Frontal cortex (tissue), 4 donors: ENCODE measurements at places on chromosomes 12 and 14.

- DNase-seq = no peak
These were observed 673.9 kb downstream of the FLRT2 start for GRCh38 chr14:86203843-86204242.

- peak; percentile 30 for DNase-seq
These were observed at the start of gene AKAP6 for GRCh38 chr14:32329146-32329545. Gene AKAP6 (plus strand): TSS chr14:32329298. CDS start chr14:32433494, 104,196 bp downstream.

- DNase-seq = no peak
These were observed 150.2 kb downstream of the TMEM132D start for GRCh38 chr12:129753586-129753985.

- no peak for DNase-seq
These were observed 72.8 kb downstream of the CAPZA3 start for GRCh38 chr12:18810537-18811253.

DNA sequence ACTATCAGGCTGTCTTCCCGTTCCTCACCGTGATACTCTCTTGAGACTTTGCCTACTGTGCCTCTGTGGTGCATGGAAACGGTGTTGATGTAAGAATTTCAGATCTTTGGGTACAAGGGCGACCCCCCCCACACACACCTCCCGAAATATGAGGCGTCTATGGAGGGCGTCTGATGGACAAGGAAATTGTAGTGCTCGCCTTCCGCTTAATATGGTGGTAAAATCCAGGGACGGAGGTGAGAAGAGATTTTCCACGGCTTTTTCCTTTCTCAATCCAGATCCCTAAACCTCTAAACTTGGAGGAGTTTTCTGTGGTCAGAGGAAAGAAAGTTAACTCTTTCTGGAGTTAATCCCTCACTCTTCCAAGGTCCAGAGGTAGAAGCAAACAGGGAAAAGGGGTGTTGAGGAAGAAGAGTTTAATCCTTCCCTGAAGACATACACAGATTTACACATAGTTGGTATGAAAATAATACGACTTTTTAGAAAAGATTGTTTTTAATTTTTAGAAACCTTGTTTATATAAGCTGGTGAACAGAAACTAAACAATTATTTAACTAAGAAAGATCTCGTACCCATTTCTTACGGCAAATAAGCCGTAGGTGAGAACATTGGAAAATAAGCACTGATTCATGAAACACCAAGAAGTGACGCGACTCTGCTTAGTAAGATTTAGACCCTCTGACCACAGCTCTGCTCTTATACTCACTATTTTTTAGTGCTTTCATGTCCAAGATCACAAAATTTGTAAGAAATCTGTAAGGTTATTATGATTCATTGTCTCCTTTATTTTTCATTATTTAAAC is 23.1 kb upstream of the RNASE12 start:
- DNase-seq = no peak

DNA sequence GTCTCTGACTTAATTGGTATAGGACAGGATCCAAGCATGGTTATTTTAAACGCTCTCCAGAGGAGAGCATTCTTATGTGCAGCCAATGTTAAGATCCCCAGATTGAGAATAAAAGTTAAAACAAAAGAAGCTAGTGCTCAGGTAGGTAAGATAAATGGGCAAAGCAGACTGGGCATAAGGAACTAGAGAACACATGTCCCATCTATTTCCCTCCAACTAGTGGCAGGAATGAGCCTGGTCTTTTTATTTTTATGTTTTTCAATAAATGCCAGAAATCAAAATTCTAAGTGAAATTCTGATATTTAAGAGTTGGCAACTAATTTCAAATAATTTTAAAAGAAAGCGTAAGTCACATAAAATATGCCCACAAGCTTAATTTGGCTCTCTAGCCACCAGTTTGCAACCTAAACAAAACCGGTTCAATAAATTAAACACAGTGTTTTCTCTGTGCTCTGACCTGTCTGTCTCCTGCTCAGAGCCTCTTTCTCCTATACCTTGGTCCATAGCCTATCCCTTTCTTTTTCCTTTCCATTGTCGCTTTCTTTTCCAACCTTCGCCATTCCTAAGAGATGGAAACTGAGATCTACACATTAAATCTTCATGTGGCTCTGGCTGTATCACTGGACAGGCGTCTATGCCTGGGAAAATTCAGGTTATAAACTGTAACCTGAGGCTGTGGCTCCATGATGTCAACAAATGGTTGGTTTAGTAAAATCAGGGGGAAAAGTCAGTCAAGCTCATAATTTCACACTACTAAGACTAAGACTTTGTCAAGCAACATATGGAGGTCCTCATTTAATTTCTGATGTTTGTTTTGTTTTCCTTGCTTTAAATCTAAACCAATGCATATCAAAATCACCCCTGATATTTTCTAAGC is 5.5 kb downstream of the SLC38A1 start:
- DNase-seq = no peak

DNA sequence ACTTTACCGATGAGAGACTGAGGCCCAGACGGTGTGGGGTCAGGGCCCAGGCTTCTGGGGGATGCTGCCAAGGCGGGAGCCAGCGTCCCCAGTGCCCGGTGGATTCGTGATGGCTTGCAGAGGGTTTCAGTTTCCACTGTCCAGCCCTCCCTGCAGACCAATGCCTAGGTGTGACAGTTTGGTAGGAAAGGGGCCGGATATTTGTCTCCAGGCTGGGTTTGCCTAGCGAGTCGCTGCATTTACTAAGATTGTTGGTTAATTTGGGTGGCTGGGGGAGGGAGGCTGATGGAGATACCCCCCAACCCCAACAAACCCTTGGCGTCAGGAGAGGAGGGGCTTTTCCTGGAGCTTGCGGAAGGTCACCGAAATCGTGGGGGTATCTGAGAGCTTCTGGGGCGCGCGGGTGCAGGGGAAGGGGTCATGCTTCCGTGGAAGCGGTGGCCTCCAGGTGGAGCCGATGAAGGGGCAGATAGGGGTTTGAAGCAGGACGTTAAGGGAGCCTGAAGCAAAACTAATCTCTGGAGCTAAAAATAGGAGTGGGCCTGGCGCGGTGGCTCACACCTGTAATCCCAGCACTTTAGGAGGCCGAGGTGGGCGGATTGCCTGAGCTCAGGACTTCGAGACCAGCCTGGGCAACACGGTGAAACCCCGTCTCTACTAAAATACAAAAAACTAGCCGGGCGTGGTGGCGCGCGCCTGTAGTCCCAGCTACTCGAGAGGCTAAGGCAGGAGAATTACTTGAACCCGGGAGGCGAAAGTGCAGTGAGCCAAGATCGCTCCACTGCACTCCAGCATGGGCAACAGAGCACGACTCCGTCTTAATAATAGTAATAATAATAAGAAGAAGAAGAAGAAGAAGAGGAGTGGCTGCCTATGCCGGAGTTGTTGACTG is 1.1 kb upstream of the CDC42BPB start:
- DNase-seq = no peak

DNA sequence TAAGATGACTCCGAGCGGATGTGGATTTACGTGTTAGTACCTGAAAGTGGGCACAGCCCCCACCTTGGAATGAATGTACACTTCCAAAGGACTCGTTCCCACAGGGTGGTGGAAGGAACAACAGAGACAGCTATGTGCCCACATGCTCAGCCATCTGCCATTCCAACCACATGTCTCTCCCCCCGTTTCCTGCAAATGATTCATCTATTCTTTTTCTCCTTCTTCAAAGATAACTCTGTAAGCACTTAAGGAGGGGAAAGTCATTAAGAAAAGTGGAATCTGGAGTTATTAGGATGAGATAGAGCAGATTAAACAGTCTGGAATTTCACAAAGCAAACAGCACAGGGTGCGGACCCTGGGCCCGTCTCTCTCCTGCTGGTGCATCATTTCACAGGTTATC is 18.5 kb upstream of the DUSP6 start:
- no peak for DNase-seq

DNA sequence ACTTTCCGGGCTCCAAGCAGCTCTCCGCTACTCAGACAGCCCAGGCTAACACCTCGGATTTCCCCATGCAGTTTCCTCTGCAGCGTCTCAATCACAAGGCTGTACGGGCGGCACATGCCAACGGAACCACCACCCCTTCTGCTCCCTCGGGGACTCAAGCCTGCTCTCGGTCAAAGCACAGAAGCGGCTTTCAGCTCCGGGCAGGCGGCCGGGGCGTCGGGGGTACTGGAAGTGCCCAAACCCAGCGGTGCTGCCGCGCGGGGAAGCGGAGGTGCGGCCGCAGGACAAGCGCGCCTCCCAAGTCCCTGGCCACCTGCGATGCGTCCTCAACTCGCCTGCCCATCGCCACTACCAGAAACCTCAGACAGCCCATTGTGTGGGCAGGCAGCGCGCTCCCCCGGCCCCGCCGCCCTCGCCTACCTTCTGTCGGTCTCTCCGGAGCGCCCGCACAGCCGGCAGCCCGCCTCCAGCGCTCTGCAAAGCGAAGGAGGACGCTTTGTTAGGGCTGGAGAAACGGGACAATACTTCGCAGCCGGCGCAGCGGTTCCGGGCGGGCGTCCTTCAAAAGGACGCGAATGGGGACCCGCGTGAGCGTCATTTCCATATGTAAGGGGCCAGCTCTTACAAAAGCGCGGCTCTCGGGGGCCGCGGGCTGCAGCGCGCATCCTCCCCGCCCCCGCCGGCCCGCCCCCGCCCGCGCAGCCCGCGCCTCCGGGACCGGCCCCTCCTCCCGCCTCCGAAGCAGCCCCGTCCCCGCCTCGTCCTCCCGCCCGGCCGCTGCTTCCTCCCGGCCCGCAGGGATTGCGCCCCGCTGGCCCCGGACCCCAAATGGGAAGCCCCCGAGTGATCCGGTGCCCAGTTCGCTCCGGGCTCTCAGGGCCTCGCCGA is 674 bp downstream of the NIN start:
- DNase-seq = peak; percentile 79

DNA sequence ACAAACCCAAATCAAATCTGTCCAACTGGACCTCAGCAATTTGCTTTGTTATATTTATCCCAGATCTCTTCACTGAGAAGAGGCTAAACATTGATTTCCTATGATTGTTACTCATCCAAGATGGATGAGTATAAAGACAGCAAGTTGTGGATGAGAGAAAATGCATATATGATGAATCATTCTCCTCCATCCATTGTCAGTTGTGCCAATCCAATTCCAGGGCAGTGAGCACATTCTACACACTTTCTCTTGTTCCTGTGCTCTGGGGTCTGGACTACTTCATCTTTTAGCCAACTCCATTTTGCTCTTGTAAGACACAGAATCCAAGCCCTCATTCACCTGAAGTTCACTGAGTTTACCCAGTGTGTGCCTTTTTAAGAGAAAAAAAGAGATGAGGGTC is 105.7 kb downstream of the GCH1 start:
- no peak for DNase-seq

GRCh38 chr12:7907009-7907408 is 29.0 kb downstream of the SLC2A3 start:
- no peak for DNase-seq

- no peak for DNase-seq
These were observed 116.6 kb downstream of the NAV3 start for GRCh38 chr12:77947330-77947729.

- DNase-seq = no peak
These were observed 207.4 kb downstream of the SYNE2 start for GRCh38 chr14:64060199-64060545.

GRCh38 chr12:14395074-14395778 is 29.7 kb downstream of the ATF7IP start:
- DNase-seq = no peak

GRCh38 chr14:39733741-39734140 is 301.5 kb upstream of the FBXO33 start:
- no peak for DNase-seq

DNA sequence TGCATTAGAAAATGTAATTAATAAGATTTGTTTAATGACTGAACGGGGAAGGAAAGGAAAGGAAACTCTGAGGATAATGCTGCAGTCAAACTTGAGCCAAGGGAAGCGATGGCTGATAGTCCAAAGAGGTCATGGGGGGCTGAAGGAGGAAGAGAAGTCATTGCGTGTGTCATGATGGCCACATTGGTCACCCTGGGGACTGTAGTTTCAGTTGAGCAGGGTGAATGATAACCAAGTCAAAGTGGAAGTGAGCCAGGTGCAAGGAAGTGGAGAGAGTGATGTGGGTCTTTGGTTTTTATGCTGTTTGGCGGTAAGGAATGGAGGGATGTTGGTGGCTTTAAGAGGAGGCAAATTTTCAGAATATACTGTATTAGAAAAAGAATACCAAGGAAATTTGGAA is 21.6 kb downstream of the C12orf75 start:
- DNase-seq = no peak

DNA sequence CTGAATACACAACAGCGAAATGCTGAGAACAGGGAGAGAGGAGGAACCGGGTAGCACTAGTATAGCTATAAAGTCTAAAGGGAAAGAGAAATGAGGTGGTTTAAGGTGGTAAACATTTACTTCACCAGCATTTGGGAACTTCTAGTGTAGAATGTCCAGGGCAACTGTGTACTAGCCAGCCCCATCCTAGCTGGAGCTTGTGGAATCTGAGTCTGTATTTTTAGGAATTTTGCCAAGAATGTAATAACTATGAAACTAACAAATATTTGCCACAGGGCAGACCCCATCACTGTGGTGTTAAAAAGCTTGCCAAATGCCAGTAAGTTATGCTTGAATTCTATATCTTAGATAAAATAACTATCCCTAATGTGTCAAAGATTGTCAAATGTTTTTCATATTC is 398.9 kb upstream of the MIS18BP1 start:
- DNase-seq = no peak

DNA sequence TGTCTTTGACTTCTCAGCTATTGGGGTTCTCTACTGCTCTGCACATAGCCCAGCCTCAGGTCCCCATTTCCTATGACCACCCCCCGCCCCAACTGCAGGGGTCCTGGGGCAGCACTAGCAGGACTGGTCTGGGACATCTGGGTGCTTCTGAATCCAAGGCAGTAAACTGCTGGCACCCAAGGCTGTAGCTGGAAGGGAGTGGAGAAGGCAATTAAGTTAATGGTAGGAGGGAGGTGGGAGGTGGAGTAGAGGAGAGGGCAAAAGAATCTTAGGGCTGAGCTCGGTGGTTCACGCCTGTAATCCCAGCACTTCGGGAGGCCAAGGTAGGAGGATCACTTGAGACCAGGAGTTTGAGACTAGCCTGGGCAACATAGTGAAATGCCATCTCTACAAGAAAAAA is 11.5 kb downstream of the PLEK2 start:
- no peak for DNase-seq

- no peak for DNase-seq
These were observed 20.2 kb upstream of the DUSP16 start for GRCh38 chr12:12582895-12583303.

DNA sequence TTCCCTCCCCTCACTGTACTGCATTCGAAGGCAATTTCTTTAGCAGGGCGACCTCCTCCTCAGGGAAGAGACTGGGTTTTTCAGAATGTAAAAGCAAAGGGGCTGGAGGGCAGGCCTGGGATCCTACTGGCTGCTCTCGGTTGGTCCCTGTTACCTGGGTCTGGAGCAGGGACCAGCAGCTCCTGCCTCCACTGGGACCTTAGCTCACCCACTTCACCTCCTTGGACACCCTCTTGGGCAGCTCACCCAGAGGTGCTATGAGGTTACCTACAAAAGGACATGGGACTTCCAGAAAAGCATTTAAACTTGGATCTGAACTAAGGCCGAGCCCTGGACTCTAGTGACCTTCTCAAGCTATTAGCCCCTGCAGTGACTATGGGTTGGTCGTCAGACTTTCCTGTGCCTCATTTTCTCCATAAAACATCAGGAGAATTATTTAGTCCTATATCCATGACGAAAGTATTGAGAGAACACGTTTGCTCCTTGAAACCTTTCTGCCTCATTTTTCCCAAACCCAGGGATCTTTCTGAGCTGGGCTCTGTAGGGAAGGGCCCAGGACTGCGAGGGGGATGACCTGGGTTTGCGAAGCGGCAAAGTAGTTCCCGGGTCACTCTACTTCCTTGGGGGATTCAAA is 65.0 kb downstream of the FBXL14 start:
- no peak for DNase-seq
